ENCODE measurements at places on chromosomes 6 and 20. TPM values are rescaled to one million over a fixed set of nuclear protein-coding genes. Genes with fewer than 3 reads are reported as not detected.

GRCh38 chr6:104682722-104683643 is 176.7 kb downstream of the HACE1 start:
- DNase-seq, result no peak

DNA sequence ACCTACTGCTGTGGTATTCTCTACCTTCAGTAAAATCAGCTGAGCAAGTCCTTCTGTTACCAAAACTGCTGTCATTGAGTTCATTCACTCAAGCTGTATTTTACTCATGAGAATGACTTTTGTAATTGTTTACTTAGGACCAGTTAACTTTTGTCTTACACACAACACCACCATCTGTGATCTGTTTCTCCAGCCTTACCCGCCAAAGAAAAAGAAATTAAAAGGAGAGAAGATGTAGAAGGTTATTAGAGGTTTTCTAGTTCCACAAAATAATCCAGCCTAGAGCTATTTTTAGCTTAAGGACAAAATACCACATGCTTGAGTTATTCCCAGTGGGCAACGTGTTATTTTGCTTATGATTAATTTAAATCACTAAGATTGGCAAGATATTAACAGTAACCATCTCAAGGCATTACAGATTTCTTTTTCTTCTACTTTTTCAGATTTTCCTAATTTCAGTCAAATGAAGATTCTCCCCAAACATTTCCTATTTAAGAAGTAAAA is 38.2 kb downstream of the FAM8A1 start:
- DNase-seq, result no peak

- DNase-seq, result no peak
Observed at GRCh38 chr20:51183451-51183850, 160.5 kb upstream of the KCNG1 start.

GRCh38 chr6:157763129-157763903 is 59.7 kb upstream of the SNX9 start:
- DNase-seq, result peak; percentile 45

NNAT gene
- total RNA-seq, result 13.8 TPM

SLC35D3 gene
- not detected for total RNA-seq
